NK-92 treated with Interleukin-12 subunit alpha and Interleukin-12 subunit beta, amount 100 ng/mL, for 24 hours (cell line): ENCODE measurements at places on chromosomes 16 and 17.

GRCh38 chr16:974611-975261 is 4.0 kb upstream of the LMF1 start:
- DNase-seq, result no peak

GRCh38 chr17:17551361-17551760 is 40.1 kb downstream of the PEMT start:
- DNase-seq, result no peak

DNA sequence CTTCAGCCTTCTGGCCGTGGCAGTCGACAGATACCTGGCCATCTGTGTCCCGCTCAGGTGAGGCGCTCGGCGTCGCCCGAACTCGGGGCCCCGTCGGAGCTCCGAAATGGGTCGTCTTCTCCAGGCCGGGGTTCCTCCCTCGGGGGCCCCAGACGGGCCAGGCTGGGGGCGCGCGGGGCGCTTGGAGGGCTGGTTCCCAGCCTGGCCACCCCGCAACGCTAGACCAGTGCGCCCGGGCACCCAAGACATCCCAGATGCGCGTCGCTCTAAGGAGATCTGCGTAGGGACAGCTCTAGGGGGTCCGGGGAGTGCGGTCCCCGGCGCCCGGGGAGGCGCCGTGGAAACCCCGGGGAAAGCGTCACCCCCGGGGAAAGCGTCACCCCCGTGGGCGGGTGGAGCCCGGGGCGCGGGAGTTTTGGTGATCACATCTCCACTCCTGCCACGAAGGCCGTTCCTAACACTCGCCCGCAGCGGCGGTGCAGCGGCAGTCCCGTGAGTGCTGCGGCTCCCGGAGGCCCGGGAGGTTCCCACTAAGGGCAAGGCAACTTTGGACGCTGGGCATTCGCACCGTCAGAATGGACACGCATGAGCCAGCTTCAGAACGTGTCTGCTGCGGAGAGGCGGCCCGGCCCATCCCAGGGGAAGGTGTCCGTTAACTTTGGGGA is 729 bp downstream of the ADORA2B start:
- DNase-seq, result no peak

- no peak for DNase-seq
Measured at GRCh38 chr16:79571065-79571902, 29.3 kb downstream of the MAF start.

DNA sequence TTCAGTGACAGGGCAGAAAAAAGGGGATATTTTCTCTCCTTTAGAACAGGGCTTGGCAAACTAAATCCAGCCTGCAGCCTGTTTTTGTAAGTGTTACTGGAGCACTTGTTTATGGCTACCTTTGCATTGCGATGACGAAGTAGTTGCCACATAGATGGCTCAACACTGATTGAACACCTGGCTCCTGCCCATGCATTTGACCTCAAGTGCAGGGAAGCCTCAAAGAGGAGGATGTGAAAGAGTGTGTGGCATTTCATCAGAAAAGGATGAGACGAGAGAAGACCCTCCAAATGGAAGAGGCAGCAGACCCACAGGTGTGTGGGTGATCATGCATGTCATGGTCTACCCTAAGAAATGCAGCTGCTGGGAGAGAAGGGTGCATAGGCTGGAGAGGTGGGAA is 32.7 kb upstream of the IRX5 start:
- DNase-seq, result no peak
